H54 (cell line): ENCODE measurements at places on chromosomes 2 and 18.

DNA sequence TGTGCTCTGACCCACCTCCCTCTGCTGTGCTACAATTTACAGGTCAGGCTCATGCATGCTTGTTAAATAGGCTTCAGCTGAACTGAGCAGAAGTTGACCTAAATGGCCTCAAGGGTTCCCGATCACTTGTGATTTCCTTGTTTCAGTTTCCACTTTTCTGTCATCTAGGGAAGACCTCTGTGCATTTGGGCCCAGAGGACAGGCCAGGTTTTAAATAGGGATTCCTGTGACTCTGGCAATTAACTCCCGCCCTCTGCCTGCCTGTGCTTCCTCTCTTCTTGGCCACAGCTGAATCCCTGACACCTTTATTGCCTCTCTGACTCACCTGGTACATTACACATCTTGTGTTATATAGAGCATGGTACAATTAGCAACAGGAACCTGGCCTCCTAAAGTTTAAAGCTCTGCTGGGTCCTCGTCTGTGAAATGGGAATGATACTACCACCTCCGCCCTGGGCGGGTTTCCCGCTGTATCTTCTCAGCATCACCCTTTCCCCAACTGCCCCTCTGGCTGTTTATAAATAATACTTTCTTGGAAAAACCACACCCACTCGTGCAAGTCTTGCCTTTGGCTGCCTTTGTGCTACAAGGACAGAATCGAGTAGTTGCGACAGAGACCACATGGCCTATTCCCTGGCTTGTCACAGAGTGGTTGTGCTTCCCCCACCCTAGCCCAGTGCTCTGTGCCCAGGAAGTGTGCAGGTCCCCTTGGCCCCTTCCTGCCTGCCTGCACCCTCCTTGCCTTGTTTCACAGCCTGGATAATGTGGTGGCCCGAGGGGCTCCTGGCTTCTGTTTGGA is 7.9 kb downstream of the CABLES1 start:
- DNase-seq: no peak

- DNase-seq: no peak
Measured at GRCh38 chr2:238098901-238099713, 1.0 kb upstream of the ESPNL start.

DNA sequence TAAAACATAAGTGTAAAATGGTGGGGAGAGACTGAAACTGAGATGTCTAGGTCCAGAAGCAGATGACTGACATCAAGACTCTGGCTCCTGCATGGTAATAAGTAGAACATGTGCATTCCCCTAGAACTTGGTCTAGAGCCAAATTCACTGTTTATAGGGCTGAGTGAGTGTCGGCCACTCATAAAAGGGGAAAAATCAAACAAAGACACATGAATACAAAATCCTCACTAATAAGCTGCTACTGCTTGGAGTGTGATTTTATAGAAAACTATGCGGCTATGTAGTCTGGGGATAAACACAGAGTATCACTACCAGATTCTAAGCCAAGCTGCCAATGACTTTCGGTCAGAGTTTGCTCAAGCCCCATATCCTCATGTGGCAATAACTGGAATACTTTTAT is 1080.8 kb upstream of the DDX18 start:
- no peak for DNase-seq

GRCh38 chr2:149164296-149164695 is 125.8 kb downstream of the LYPD6B start:
- DNase-seq: no peak

DNA sequence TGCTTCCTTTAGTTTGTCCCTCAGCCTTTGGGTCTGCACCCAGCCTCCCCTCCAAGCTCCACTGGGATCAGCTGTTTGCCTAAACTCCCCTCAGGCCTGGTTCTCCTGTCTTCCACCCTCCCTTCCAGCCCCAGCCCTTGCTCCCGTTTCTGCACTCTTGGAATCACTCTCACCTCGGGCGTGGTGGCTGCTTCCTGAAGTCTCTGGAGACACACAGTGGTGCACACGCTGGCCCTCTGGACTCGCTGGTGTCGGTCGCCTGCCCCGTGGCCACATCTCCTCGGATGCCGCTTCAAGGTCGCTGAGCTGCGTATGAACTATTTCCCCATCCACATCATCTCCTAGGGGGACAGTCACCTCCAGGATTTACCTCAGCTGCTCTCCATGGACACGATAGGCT is 46.3 kb downstream of the PSMG2 start:
- DNase-seq: no peak

- no peak for DNase-seq
Measured at GRCh38 chr18:56652802-56653201, 1.6 kb downstream of the WDR7 start.

DNA sequence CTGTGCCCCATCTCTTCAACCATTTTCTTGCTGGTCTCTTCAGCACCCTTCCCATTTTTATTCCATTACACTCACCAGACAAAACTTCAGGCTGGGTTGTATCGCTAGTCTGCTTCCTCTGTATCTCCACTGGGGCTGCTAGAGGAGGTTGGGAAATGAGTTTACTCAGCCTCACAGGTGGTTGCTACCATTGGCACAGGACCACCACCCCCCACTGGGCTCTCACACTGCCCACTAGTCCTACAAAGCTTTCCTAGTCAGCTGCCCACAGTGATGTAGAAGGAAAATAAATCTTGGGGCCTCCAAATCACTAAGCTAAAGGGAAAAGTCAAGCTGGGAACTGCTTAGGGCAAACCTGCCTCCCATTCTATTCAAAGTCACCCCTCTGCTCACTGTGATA is 12.3 kb upstream of the IL1B start:
- DNase-seq: no peak

- no peak for DNase-seq
Measured at GRCh38 chr2:54519841-54520459, 63.8 kb downstream of the SPTBN1 start.

DNA sequence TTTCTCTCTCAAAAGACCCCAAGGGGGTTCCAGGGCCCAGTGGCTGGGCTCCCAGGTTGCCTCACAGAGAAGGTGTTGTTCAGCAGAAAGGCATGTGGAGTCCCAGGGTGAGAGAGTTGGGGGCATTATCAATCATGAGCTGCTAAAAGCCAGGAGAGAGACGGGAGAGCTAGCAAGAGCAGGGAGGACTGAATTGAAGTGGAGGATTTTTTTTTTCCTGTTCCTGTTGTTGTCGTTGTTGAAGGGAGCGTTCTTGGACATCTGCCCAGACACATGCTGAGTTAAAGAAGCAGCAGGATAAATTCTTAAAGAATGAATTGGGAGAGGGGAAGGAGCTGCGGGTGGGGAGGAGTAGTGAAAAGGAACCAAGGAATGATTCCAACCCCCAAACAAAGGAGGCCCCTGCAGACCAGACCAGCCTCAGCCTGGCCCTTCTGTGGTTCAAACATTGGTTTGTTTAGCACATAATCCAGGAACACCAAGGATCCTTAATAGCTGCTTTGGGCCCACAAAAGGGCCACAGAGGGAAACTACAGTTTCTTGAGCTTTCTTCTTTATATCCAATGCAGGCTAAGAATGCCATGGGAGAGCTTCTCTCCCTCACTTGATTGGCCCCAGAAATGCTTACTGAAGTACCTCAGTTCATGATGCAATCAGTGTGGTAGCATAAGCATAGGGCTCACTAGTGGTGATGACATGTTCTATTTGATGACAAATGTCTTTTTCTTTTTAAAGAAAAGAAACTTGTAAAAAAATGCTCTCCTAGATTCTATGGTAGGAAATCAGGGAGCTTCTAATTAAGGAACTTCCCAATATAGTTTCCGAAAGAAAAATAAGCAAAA is 146.0 kb downstream of the SETBP1 start:
- no peak for DNase-seq

GRCh38 chr2:223647258-223647952 is 45.2 kb upstream of the SCG2 start:
- no peak for DNase-seq

GRCh38 chr18:67980241-67980640 is 463.7 kb upstream of the DSEL start:
- no peak for DNase-seq

GRCh38 chr18:57220930-57221483 is 74.1 kb downstream of the BOD1L2 start:
- no peak for DNase-seq

- no peak for DNase-seq
Measured at GRCh38 chr2:75408771-75409170, 152.0 kb downstream of the EVA1A start.

DNA sequence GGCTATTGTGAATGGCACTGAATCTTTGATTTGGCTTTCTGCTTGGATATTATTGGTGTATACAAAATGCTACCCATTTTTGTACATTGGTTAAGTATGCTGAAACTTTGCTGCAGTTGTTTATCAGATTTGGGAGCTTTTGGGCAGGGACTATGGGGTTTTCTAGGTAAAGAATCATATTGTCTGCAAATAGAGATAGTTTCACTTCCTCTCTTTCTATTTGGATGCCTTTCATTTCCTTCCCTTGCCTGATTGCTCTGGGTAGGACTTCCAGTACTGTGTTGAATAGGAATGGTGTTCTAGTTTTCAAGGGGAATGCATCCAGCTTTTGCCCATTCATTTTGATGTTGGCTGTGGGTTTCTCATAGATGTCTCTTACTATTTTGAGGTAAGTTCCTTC is 489.1 kb upstream of the LRATD1 start:
- no peak for DNase-seq

- no peak for DNase-seq
Measured at GRCh38 chr2:145100301-145100700, 580.4 kb upstream of the ZEB2 start.

DNA sequence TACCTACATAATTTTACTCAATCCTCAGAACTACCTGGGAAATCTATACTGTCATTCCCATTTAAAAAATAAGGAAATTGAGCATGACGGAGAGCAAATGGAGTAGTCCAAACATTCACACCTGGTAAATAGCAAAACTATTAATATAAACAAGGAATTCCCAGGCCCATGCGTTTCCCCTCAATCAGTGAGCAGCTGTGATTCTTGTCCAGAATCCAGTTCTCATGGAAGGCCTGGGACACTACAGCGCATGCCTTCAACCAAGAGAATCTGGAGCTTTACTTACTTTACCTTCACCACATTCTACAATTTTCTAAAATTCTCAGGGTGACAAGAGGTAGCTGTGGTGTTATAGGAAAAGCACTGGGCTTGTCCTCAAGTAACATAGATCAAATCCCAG is 259.0 kb downstream of the LRATD1 start:
- DNase-seq: no peak

DNA sequence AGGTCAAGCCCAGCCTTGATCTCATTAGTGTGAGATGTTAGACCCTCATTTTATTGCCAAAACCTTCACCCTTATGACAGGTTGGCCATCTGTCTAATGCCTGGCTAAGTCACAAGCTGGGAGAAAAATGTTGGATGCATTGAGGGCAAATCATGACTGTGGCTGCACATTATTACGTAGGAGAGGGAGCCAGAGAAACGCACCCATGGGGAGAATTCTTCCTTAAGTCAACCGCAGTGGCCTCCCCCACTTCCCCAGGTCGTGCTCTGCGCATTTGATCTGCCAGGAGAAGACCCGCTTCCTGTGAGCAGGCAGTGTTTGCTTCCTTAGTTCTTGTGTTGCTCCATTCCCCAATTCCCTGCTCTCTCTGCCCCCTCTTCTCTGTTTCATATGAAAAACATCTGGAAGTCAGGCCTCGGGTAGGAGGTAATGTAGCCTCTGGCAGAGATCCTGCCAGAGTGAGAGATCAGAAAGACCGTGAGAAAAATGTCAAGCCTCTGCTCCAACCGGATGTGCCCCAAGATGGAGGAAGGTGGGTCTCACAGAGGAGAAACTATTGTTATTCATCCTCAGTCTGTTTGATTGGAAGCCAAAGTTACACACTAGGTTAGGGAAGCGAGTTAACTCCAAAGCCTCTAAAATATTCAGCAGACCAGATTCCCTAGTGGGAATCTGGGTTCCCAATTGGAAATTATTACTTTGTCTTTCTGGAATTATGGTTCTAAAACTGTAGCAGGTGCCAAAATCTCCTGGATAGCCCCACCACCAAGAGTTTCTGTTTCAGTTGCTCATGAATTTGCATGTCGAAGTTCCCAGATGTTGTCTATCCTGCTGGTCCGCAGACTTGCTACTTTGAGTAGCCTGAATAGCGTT is 144.3 kb upstream of the PELI1 start:
- DNase-seq: no peak

DNA sequence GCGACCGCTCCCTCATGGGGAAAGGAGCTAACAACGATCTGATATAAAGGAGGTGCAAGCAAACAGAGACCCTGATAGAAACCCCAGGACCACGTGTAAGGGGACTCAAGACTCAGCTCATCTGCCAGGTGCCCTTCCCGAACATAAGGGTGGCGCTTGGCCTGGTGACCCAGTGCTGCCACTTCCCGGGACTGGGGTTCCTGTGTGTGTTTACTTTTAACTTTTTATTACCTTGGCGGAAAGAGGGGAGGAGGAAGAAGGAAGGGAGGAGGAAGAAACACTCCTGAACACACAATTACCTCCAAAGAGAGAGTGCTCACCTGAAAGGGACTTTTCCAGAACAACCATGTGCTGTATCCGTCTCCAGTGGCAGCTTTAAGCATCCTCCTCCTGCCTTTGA is 56.5 kb upstream of the EDAR start:
- no peak for DNase-seq

- DNase-seq: no peak
Measured at GRCh38 chr2:65834771-65835475, 402.5 kb upstream of the SPRED2 start.

DNA sequence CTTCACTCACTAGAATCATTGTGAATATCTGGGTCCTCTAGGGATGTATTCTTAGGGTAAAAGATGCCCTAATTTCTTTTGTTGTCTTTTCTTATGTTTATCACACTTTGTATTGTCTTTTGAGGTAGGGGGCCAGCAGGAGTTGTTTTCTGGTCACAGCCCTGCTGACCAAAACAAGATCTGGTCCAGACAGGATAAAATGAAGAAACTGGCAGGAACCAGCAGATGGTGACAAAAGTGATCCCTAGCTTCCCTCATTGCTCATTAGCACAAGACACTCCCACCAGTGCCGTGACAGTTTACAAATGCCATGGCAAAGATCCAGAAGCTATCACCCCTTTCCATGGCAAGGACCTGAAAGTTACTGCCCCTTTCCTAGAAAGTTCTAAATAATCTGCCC is 81.7 kb upstream of the CCDC85A start:
- DNase-seq: no peak

DNA sequence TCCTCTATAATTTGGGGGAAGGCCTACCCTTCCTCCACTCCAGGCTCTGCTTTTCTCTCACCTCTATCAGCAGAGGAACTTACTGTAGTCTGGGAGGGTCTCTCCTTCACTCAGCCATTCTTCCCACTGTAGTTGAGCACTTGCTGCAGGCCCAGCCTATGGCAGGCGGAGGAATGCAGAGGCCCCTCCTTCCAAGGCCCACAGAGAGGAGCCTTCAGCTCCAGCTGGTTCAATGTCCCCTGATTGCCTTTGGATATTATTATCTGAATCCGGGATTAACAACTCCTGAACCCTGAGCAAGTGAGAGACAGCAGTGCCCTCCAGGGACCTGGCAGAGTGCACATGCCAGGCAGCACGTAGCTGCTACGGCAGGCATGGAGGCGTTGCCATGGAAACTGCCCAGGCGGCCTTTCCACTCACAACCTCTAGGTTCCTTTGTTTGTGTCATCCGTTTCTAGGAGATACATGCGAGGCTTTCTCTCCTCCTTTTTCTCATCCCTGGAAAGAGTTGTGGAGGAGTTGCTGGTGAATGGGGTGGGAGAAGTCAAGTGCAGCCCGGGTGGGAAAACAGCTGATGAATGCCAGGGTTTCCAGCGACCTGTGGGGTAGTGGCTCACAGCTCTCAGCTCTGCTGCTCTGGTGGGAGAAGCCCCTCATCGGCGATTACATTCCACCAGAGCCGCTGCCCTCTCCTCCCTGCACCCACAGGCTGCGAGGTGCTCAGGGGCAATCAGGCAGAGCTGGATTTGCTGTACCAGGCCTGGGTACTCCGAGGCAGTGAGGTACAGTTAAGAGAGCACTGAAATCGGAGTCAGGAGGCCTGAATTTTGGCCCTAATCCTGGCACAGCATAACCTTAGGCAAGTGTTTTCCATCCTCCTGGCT is 55.3 kb upstream of the HK2 start:
- no peak for DNase-seq
